ENCODE measurements at places on chromosomes 13 and 19.
A peak's percentile ranks its signal among the peaks of the same experiment; 100 is the strongest.

DNA sequence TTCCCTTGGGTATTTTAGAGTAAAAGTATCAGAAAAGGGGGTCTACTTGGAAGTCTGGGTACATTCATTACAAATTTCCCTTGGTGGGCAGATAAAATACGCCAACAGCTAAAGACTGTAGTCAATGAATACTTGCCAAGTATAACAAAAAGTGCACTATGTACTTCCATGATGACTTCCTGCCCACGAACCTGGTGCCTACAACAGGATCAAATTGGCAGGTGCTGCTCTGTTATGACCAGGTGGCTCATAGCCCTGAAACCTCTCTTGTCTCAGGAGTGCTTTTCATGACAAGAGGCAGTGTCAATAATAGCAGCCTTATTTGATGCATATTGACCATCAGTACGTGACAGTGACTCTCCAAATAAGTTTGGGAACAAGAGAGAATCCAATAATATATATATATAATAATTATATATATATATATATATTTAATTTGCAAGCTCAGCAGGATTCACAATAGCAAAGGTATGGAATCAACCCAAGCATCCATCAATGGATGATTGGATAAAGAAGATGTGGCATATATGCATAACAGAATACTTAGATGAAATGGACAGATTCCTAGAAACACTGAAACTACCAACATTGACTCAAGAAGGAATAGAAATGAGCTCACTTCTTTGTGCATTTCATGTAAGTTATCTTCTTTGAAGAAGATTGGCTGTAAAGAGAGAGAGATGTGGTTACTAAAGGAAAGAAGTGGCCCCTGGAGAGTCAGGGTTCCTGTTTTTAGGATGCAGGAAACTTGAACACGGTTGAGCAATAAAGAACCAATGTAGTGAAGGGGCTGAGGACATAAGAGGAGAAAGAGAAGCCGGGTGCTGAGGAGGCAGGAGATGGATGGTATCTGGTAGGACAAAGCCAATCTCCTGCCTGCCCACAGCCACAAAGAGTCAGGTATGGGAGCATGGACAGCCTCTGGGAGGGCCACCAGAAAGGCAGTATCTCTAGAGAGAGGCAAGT lies 52.0 kb upstream of the GTF2F2 start:
- DNase-seq, result no peak

- no peak for DNase-seq
Measured at GRCh38 chr13:33193428-33193974, 92.1 kb downstream of the STARD13 start.

- DNase-seq, result no peak
Measured at GRCh38 chr13:79423340-79423739, 17.3 kb upstream of the RBM26 start.

DNA sequence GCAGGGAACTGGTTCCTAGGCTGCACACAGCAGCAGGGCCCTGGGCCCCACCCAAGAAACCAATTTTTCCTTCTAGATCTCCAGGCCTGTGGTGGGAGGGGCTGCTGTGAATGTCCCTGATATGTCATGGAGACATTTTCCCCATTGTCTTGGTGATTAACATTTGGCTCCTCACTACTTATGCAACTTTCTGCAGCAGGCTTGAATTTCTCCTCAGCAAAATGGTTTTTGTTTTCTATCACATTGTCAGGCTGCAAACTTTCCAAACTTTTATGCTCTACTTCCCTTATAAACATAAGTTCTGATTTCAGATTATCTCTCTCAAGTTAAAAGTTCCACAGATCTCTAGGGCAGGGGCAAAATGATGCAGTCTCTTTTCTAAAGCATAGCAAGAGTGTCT lies 310.2 kb upstream of the PCDH20 start:
- no peak for DNase-seq

- DNase-seq, result no peak
Measured at GRCh38 chr19:27887946-27888345, 1325.0 kb downstream of the UQCRFS1 start.

GRCh38 chr19:19105365-19106055 lies 32.8 kb downstream of the TMEM161A start:
- peak; percentile 85 for DNase-seq

- DNase-seq, result no peak
Measured at GRCh38 chr13:54949735-54950134, 1921.1 kb downstream of the OLFM4 start.
